ENCODE measurements at places on chromosomes 1 and 21. TPM values are rescaled to one million over a fixed set of nuclear protein-coding genes. Genes with fewer than 3 reads are reported as not detected.

GRCh38 chr1:43564551-43565348 lies 34.1 kb downstream of the PTPRF start:
- peak; percentile 44 for DNase-seq

- DNase-seq: no peak
Observed at GRCh38 chr1:30034627-30035521, 688.5 kb downstream of the MATN1 start.

- no peak for DNase-seq
Observed at GRCh38 chr21:14403681-14404318, 20.9 kb upstream of the HSPA13 start.

Gene KPRP
- not detected for total RNA-seq

Gene PADI1
- not detected for total RNA-seq

Gene LCE2C
- total RNA-seq: not detected

GRCh38 chr1:63864224-63864641 lies 90.4 kb downstream of the ROR1 start:
- no peak for DNase-seq

Gene FHAD1
- 1.7 TPM for total RNA-seq

Gene ABCD3
- total RNA-seq: 36.4 TPM

DNA sequence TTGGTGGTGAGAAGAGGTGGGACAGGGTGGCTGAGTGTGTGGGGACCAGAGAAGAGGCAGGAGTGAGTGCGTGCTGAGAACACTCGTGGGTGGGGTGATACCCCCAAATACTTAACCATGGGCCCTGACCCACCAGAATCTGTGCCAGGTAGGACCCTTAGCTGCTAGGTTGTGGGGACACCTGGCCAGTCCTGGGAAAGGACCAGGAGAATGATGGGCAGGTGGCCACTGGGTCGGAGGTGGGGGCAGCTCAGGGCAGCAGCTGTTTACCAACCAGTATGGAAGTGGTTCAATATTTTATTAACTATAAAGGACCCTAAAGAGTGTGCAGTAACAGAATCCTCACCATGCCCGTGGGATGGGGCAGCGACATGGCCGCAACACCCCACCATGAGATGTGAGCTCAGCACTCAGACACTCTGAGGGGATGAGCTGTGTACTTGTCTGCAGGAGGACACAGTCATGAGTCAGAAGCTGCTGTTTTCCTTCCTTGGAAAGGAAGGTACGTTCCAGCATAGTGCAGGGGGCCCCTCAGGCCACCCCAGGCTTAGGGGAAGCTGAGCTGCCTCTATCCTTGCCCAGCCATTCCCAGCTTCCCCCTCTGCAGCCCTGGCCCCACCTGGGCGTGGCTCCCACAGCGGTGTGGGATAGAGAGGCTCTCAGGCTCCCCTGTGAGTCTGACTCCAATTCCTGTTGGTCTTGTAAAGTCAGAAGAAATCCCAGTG lies 25.4 kb downstream of the TEX35 start:
- no peak for DNase-seq

DNA sequence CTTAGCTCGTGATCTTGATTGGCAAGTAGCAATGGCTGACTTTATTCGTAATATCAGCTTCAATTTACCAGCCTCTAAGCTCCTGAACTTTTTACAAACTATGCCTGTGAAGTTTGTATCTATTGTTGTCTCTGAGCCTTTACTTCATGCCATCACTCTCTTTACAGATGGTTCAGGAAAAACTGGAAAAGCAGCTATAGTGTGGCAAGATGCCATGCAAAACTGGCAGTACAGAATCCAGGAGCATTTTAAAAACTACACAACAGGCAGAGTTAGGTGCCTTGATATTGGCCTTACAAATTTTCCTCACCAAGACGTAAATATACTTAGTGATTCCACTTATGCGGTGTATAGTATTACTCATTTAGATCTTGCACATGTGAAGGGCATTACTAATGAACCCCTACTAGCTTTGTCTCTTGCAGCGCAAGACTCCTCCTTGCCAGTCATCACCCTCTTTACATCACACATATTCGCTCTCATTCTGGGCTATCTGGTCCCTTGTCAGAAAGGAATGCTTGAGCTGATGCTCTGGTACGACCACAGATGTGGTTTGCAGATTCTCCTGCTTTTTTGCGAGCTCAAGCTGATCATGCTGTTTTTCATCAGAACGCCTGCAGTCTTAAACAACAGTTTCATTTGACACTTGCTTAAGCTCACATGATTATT lies 36.3 kb downstream of the CLCA1 start:
- no peak for DNase-seq

- no peak for DNase-seq
Observed at GRCh38 chr1:72122099-72122880, 160.0 kb downstream of the NEGR1 start.

Gene NBPF10
- total RNA-seq: 2.1 TPM

DNA sequence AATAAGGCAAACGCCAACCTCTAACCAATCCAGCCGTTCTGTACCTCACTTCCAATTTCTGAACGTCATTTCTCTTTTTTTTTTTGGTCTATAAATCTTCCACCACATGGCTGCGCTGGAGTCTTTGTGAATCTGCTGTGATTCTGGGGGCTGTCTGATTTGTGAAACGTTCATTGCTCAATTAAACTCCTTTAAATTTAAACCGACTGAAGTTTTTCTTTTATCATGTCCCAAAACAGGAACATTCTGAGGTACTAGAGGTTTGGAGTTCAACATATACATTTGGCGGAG lies 65.5 kb upstream of the BACH1 start:
- no peak for DNase-seq

DNA sequence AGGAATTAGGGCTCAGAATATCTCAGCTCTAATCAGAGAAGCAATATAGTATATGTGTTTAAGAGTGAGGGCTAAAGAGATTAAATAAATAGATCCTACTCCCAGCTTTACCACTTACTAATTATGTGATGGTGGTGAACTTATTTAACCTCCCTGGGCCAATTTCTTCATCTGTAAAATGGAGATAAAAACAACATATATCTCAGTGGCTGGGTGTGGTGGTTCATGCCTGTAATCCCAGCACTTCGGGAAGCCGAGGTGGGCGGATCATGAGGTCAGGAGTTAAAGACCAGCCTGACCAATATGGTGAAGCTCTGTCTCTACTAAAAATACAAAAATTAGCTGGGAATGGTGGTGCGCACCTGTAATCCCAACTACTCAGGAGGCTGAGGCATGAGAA lies 135.2 kb downstream of the SLC44A5 start:
- no peak for DNase-seq

- no peak for DNase-seq
Observed at GRCh38 chr1:30179942-30180543, 543.3 kb downstream of the MATN1 start.

- no peak for DNase-seq
Observed at GRCh38 chr1:18328803-18329202, 151.9 kb upstream of the KLHDC7A start.

DNA sequence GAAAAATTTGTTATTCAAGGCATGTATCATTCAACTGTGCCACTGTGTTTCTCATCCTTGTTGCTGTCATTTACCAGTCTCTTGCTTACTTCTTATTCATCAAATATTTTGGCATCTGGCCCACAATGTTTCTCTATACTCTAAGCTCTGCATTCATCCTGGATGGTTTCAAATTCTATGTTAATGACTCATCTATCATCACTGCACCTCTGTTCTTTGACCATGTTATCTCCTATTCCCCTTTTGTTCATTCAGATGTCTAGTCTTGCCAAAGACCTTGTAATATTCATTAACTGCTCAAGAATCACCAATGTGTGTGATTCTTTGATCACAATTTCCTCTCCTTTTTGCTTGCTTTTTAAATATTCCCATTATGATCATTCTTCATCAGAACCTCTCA lies 54.6 kb upstream of the PRKACB start:
- DNase-seq: no peak

DNA sequence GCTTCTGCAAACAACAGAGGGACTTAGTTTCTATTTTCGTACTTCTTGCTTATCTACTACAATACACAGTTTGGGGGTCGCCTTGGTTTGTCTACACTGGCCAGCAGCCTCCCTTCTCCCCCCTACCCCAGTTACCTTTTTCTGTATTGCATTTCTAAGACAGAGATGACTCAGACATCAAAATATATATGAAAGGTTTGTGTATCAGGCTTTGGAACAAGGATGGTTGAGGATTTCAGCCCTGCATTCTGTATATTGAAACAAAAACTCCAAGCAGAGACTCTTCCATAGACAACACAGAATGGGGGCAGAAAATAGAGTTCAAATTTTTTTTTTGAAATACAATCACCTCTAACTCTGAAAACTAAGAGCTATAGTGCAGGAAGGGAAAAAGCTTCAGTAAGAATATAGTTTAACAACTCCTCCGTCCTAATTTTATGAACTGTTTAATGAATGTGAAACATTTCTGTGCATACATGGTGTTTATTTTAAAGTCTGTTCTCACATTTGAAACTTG lies 1.9 kb downstream of the SAMD13 start:
- no peak for DNase-seq

DNA sequence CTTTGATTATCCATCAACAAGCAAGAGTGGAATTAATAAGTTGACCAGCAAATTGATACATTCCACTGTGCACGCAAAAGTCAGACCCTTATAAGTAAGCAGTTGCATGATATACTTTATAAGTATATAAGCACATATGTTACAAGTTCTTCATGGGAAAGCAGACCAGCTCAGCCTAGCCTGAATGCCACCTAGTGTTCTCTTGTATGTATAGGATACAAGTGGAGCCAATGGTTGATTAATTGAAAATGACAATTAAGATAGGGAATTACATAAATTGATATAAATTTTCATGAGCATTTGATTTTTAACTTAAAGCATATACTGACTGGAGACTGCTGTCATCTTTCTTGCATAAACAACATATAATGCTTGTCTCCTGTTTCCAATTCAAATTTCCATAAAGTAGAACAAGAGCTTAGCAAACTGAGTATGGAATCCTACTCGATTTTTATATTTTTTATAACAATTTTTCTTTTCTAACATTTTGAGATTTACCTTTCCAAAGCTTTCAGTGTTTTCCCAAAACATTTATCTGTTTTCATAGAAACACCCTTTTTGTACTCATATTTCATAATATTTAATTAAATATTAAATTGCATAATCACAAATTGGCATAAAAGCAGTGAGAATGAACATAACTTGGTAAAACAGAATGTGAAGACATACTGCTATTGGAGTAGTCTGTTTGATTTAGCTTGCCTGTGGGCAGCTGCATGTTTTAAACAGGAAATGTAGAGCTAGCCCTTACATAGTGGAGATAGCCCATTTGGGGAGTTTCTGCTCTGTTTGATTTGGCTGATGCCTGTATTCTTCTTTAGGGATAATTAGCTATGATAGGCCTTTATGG lies 62.8 kb downstream of the MAGI3 start:
- DNase-seq: no peak

DNA sequence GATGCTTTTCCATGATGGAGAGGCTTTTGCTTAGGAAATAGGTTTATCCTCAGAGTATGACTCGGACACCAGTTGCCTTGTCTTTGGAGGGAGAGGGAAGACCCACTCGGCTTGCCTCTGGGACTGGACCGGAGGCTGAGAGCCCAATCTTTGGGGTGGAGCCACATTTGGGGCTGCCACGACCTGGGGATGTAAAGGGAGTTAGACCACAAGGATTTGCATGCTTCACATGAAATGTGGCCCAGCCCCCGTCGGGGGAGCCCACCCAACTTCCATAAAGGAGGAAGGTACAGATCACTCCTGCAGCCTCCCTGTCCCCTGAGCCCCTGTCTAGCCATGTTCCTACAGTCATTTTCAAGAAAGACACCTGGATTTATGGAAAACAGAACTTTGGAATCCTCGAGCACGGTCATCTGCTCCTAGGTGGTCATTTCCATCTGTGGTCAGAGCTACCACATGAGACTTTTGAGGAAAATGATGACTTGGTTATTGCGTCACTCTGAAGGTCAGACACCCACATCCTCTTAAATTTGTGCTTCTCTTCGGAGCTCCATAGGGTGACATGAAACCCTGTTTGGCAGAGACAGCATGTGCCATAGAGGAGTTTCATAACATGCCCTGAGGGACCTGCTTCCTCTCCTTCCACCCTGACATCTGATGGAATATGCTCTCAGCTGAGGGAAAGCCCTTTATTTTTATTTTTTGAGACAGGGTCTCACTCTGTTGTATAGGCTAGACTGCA lies 99.4 kb upstream of the SLC45A1 start:
- DNase-seq: no peak

Gene GBP1
- not detected for total RNA-seq

Gene PADI2
- total RNA-seq: 0.16 TPM

- no peak for DNase-seq
Observed at GRCh38 chr1:180946056-180946455, 33.4 kb downstream of the KIAA1614 start.

Gene RIPPLY3
- 3.2 TPM for total RNA-seq

- DNase-seq: no peak
Observed at GRCh38 chr1:81209461-81209860, 591.3 kb upstream of the ADGRL2 start.

Gene KCNE1
- total RNA-seq: 0.68 TPM

DNA sequence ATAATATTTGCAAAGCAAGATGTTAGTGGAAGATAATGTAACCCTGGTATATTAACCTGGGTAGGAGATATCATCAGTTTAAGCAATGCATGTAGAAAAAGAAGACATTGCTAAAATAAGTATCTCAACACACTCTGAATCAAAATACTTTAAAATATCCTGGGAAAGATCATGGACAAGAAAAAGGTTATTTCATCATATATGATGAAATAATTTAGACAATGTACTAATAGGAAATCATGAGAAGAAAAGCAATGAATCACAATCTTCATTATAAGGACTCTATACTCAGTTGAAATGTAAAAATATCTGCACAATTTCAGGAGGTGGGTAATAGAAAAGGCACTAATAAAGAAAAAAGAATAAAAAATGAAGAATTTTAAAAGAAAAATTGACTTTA lies 158.8 kb downstream of the KCNT2 start:
- no peak for DNase-seq

Gene VAV3
- 2.6 TPM for total RNA-seq

DNA sequence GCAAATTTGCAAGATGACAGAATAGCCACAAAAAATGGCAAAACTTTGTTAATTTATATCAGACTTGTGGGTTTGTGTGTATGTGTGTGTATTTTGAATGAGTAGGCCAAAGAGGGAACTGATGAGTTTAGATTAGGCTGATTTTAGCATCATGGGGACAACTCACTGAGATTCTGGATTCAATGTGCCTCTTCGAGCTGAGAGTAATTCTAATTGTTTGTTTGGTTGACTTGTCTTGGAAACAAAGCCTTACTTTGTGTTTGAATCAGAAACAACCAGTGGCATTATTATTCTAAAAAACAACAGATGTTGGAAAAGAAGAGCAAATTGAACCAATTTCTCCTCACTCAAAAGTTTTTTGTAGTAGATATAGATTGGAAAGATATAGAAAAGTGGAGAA lies 40.5 kb upstream of the C21orf91 start:
- no peak for DNase-seq

GRCh38 chr1:56331207-56331891 lies 248.0 kb downstream of the PLPP3 start:
- no peak for DNase-seq

Gene TSTD1
- total RNA-seq: 6.7 TPM

GRCh38 chr1:234918961-234919761 lies 209.5 kb downstream of the TOMM20 start:
- DNase-seq: peak; percentile 15

Gene DCST2
- 1.3 TPM for total RNA-seq

Gene DNAJC28
- total RNA-seq: 2.4 TPM

- no peak for DNase-seq
Observed at GRCh38 chr1:40872276-40872675, 10.1 kb upstream of the CITED4 start.

Gene C1orf56
- 6.3 TPM for total RNA-seq

GRCh38 chr1:220221670-220222069 lies 50.6 kb downstream of the RAB3GAP2 start:
- DNase-seq: no peak

- no peak for DNase-seq
Observed at GRCh38 chr1:157523774-157524493, 28.4 kb downstream of the FCRL5 start.

All from neural crest cell (in vitro differentiated cells).